ENCODE measurements at places on chromosomes 7 and 10.

- DNase-seq, result peak; percentile 26
Measured at GRCh38 chr7:148697256-148698006, 1.3 kb upstream of the CUL1 start.

- no peak for DNase-seq
Measured at GRCh38 chr7:40499718-40500117, 364.9 kb downstream of the SUGCT start.

DNA sequence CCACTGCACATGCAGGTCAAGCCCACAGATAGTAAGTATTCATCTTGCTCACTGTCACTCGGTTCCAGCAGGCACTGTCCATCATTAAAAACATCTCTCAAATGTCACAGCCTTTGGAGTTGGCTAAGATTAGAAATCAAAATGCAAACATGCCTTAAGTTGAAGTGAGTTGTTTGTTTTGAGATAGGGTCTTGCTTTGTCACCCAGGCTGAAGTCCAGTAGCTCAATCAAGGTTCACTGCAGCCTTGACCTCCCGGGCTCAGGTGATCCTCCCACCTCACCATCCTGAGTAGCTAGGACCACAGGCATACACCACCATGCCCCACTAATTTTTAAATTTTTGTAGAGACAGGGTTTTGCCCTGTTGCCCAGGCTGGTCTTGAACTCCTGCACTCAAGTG is 98.1 kb downstream of the EBF3 start:
- no peak for DNase-seq

- DNase-seq, result no peak
Measured at GRCh38 chr7:116322541-116322940, 112.2 kb downstream of the TES start.

DNA sequence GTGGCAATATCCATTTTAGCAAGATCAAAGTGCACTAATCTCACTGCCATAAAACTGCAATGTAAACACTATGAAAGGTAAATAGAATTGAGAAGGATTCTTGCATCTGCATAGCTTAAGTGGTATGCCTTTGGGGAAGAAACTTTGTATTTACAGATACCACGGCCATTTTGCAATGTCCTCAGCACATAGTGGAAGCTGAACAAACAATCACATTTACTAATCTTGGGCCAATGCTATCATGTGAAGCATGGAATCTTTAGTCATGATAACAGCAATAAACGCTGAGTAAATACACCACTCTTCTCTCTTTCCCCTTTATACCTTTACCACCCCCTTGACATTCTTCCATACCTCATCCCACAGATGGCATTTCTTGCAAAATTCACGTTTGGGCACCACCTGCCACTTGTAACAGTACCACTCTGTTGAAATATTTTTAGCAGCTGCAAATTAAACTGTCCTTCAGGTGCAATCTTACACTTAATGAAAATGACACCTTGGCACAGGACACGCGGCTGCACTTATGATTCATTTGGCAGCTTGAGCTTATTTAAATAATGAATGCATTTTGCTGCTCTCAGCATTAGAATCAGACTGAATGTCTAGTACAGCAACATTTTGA is 171.8 kb downstream of the SEMA3A start:
- no peak for DNase-seq
